ENCODE measurements at places on chromosomes 3 and 15. TPM values are rescaled to one million over a fixed set of nuclear protein-coding genes. Genes with fewer than 3 reads are reported as not detected.

- DNase-seq = peak; percentile 97
These were observed 879 bp upstream of the EIF5A2 start for GRCh38 chr3:170909129-170909903.

DNA sequence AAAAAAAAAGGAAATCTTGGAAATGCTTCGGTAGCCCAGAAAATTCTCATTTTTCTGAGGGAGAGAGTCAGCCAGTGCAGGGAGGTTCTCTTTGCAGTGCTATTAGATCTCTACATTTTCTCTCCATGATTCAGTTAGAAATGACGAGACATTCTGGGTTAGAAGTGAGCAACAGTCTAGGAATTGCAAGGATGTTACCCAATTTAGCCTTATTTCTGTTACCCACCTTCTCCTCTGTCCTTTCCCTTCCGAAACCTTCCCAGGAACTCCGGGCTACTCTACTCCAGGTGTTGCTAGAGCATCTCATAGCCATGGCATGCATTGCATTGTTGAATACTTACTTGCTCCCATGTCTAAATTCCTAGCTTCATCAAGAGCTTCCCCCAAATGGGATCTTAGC is 106.8 kb downstream of the EDEM1 start:
- peak; percentile 48 for DNase-seq

DNA sequence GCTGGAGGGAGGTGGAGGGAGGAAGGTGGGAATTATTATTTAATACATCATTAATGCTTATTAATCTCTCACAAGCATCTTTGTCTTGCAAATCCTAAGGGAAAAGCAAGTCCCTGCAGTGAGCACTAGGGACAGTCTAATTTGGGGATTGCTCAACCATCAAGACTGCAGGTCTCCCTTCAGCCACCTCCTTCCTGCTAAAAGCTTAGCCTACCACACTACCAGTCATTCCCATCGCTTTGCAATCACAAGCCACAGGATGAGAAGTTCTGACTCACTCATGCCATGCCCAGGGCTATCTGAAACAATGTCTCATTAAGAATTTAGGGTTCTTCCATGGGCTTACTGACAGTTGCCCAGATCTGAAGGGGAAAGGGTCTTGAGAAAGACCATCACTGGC is 51.0 kb upstream of the EIF1B start:
- DNase-seq = peak; percentile 2

GRCh38 chr3:99482191-99482590 is 156.2 kb upstream of the COL8A1 start:
- no peak for DNase-seq

GRCh38 chr3:158522221-158523136 is 48.5 kb upstream of the MLF1 start:
- peak; percentile 69 for DNase-seq

The CASR gene
- not detected for polyA plus RNA-seq

The FGF7 gene
- polyA plus RNA-seq = 27.3 TPM

The REC114 gene
- not detected for polyA plus RNA-seq
